ENCODE measurements at places on chromosomes 7 and 10.

GRCh38 chr10:103512166-103512565, 18.7 kb downstream of the NEURL1 start:
- no peak for DNase-seq

- no peak for DNase-seq
Measured at GRCh38 chr10:86642499-86642898, 11.8 kb upstream of the OPN4 start.

- DNase-seq, result no peak
Measured at GRCh38 chr7:116185956-116186355, 24.4 kb upstream of the TES start.

- DNase-seq, result no peak
Measured at GRCh38 chr10:102231357-102232318, 5.5 kb downstream of the ELOVL3 start.

DNA sequence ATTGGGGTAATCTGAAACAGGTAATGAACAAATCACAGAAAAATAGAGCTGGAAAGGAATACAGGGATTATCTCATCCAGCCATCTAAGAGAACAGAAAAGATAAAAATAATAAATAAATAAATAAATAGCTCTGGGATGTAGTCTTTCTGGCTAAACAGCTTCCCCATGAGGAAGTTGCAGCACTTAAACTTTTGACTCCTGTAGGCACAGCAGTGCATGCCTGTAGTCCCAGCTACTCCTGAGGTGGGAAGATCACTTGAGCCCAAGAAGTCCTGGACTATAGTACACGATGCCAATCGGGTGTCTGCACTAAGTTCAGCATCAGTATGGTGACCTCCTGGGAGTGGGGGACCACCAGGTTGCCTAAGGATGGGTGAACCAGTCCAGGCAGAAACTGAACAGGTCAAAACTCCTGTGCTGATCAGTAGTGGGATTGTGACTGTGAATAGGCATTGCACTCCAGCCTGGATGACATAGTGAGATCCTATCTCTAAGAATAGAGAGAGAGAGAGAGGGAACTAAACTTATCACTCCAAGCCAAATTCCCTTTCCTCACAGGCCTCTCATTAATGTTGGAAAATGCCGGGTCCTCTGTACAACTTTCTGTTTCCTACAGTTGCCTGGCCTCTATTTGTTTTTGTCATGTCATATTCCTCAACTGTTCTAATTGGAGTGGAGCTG, 61.7 kb upstream of the CDK13 start:
- no peak for DNase-seq

GRCh38 chr10:38741226-38741625, 647.1 kb downstream of the ZNF37A start:
- no peak for DNase-seq

DNA sequence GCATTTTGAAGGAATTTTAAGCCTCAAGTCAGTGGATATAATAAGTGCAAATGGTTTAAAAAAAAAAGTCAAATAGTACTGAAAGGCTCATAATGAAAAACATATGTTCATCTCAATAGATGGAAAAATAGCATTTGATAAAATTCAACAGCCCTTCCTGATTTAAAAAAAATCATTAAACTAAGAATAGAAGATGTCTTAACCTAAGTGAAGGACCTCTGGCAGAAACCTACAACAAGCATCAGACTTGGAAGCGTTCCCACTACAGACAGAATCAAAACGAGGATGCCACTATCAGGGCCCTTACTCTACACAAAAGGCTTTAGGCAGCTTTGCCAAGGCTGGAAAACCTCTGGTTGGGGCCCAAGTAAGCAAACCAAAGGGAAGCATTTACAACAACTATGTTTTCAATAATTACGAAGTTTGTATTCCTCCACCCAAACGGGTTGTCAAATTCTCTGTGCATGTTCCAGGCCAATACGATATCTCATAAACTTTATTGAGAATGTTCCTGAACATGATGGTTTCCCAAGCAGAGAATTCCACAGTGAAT, 45.1 kb downstream of the CYTH3 start:
- no peak for DNase-seq

DNA sequence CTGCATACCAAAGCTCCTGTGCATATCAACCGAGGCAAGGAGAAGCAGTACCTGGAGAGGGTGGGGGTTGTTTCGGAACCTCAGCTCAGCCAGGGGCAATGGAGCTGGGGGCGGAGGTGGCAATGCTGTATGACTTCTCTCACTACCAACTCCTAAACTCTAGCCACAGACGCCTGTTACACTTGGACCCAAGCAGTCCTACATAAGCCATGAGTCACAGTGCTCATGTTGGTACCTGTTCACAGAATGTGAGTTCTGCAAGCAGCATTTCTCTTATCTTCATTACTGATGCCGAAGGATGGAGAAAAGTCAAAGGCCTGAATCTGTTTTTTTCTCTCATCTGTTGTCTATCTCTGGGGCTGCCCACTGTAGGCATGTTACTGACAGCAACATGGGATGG, 3.2 kb upstream of the RAB18 start:
- no peak for DNase-seq
